HFFc6 (cell line): ENCODE measurements at places on chromosomes 12 and 14.
A peak's percentile ranks its signal among the peaks of the same experiment; 100 is the strongest.

DNA sequence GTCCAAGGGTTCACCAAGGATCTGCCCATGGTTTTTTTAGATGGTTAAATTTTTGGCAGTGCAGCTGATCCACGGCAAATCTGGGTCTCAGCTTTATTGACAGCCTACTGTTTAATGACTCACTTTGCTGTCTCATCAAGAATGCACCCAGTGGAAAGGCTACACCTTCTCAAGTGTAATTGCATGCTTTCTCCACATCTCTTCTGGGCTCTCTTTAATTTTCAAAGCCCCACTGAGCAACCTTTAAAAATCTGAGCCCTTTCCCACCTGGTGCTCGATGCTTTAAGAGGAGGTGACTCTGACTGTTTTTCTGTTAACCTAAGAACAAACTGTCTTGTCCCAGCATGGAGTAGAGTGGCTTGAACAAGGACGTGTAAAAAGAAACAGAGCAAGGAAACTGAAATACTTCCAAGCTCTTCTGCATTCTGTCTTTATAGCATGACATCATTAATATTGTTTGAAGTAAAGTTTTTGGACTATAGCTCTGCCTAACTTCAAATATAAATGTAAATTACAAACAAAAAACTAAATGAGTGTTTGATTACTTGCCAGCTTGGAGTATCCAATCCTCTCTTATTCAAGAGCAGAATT lies 214.2 kb upstream of the KRR1 start:
- DNase-seq = peak; percentile 71

GRCh38 chr14:54220704-54221431 lies 175.9 kb upstream of the CDKN3 start:
- DNase-seq = no peak

- DNase-seq = no peak
These were observed 627.0 kb upstream of the FBXO33 start for GRCh38 chr14:40058901-40059897.

DNA sequence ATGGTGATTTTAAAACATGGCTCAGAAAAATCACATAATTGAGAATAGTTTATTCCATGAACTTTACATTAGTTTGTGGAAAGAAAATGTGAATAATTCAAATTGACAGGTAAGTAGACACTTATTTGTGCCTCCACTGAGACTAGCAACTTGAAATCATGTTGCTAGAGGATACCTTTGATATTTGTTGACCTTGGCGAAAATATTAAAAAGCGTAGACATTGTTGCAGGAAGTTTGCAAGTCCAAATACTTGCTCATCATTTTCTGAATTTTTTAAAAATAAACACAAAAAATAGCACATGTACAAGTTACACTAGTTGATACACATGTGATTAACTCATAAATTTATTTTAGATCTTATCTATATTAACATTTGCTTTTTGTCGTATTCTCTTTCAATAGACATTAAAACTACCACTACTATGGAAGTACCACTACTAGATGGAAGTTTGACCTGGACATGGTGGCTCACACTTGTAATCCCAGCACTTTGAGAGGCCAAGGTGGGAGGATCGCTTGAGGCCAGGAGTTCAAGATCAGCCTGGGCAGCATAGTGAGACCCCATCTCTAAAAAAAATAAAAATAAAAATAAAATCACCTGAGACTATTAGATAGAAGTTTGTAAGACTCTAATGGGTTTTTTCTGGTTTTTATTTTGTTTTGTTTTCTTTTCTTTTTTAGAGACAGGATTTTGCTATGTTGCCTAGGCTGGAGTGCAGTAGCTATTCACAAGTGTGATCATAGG lies 24.3 kb downstream of the VEZT start:
- no peak for DNase-seq

GRCh38 chr12:67651132-67651695 lies 2.7 kb downstream of the DYRK2 start:
- peak; percentile 50 for DNase-seq

- no peak for DNase-seq
These were observed 11.8 kb upstream of the AMN1 start for GRCh38 chr12:31740628-31741027.

DNA sequence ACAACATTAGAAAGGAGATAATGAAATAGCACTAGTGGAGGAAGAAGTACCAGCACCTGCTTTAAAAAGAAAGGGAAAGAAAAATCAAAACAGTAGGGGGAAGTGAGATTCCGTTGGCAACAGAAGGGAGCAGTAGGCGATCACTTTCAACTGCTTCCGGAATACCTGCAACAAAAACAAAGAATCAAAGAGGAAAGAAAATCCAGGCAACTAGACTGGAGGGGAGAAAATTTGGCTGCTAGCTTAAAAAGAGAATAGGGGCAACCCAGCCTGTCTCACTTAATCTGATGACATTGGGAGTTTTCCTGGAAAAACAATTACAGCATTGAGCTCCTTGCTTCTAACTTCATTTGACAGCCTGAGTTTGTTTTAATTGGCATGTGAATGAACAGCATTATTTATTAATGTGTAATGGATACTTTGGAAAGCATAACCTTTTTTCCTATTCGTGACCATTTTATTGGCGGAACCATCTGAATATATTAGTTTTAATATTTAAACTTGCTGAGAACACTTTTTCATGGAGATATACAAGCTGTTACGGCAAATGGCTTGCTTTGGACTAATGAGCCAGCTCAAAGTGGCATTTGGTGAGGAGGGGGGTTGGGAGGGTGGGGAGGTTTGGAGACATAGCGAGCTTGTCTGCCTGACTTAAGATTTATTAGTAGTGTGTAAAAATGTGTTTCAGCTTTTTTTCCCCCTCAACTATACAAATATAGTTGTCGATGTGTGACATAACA lies 2.5 kb upstream of the DACT1 start:
- no peak for DNase-seq

GRCh38 chr12:108722992-108723766 lies 8.1 kb downstream of the CORO1C start:
- DNase-seq = peak; percentile 96

DNA sequence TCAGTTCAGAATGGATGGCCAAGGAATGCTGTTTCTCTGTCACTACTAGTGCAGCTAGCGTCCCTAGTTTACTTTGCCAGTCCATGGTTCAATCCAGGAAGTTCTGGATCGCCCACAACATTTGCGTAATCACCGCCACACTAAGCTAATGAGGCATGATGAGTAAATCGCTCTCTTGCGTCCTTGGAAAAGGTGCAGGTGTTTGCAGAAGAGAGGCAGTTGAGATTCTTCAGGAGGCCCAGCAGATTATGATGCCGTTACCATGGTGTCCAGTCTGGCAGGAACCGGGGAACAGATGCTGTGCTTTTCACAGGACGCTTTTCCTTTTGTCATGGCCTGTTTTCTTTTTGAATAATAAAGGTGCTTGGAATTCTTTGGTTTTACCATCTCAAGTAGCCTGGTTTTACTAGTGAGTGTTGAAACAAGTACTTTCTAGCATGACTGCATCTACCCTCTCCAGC lies 9.0 kb downstream of the TPH2 start:
- DNase-seq = peak; percentile 48

DNA sequence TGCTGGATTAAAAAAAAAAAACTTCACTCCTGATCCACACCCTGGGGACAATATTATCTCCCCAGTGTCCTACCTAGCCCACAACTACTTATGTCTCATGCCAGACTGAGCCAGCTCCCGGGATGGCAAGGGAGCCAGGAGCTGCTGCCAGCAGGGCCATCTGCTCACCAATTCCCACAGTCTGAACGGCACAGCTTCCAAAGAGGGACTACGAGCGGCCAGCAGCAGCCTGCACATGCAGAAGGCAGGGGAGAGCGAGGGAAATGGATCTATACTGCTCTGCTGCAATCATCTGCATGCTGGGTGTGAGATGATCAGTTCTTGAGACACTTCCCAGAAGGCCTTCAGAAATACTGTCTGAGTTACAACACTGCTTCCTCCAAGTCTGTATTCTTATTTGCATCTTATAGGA lies 11.1 kb downstream of the SSH1 start:
- DNase-seq = no peak

- no peak for DNase-seq
These were observed 43.1 kb downstream of the GPHB5 start for GRCh38 chr14:63275611-63276010.

DNA sequence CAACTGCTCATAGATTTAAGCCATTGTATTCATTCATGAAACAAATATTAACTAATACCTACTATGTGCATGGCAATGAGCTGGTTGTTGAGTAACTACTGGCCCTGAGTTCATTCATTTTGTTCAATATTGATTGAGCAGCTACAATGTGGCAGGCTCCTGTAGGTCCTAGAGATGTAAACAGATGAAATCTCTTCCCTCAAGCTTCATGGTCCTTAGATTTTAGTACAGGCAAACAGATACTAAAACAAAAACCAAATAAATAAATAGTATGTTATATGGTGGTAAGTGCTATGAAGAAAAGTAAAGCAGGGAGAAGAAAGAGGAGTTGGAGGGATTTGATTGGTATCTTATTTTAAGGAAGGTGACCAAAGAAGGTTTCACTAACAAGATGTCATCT lies 77.8 kb downstream of the RERG start:
- no peak for DNase-seq

GRCh38 chr14:94098326-94098992 lies 12.1 kb upstream of the IFI27 start:
- no peak for DNase-seq

DNA sequence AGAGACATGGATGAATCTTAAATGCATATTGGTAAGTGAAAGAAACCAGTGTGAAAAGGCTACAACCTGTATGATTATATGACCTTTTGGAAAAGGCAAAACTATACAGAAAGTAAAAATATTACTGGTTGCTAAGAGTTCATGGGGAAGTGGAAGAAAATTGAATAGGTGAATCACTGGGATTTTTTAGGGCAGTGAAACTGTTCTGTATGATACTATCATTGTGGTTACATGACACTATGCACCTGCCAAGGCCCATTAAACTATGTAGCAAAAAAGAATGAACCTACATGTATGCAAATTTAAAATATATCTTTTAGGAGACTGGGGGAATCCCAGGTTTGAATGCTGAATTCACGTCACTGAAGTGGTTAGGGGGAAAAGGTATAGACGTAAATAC lies 12.6 kb upstream of the OR8S1 start:
- no peak for DNase-seq

DNA sequence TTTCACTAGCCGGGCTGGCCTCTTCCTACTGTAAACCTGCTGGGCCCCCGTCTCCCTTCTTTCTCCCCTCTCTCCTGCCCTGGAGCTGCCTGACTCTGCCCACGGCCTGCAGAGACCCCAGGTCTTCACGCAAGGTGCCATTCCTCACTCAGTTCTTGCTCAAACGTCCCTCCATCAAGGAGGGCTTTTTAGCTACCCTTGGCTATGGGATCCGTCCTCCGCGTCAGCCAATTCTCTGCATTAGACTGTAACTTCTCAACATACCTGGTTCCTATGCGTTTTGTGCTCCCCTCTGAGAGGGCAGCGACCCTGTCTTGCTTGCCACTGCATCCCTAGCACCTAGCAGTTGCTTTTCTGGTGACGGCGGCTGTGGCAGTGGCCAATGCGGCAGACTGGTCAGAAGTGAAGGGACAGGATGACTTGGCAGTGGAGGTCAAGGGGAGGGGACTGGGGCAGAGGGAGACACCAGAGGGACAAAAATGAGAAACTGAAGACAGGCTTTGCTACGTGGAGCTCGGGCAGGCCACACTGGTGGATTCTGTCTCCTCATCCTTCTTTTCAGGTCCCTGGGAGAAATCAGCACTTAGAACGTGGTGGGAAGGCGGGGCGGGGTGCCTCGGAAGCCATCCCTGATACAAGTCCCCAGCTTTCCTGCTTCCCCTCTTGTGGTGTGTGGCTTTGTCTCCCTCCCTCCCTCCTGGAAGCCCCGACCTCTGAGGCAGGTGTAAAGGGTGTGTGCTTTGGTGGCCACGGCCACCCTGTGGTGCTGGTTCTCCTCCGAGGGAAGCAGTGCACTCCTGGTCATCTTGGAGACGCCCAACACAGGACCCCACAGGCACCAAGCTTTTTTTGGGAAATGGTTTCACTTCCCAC lies 1.8 kb downstream of the B3GNT4 start:
- no peak for DNase-seq

- DNase-seq = no peak
These were observed 243.1 kb downstream of the BCAT1 start for GRCh38 chr12:24705741-24706358.

- no peak for DNase-seq
These were observed 10.8 kb downstream of the GALNT9 start for GRCh38 chr12:132318618-132319033.
